ENCODE measurements at places on chromosomes 1 and 21. TPM values are rescaled to one million over a fixed set of nuclear protein-coding genes. Genes with fewer than 3 reads are reported as not detected.

DLGAP3 gene
- 1.0 TPM for total RNA-seq

- H3K4me3 ChIP-seq: no peak overlapping the region
- H3K27ac ChIP-seq: no peak overlapping the region
- H3K27me3 ChIP-seq: no peaks in the 10 kb centered on the region
- H3K36me3 ChIP-seq: no peaks in the 10 kb centered on the region
Measured at GRCh38 chr1:91684481-91685196, 184.0 kb downstream of the CDC7 start.

DNA sequence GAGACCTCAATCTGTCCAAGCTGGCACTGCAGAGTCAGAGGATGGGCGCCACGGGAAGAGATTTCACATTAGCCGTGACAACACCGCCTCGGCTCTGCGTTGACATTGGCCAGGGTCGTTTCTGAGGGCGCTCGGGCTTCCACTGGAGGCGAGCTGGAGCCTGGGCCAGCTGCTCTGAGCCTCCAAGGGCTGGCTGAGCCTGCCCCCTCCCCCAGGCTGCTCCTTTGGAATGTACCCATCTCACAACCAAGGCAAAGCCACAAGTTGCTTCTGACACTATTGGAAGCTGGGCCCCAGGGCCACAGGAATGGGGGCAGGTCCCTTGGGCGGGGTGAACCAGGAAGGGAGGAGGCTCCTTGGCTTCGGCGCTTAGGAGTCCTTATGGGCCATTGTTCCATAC is 12.7 kb downstream of the GPR3 start:
- DNase-seq: no peak

TNFAIP8L2 gene
- not detected for total RNA-seq

GJC2 gene
- 1.2 TPM for total RNA-seq

DNA sequence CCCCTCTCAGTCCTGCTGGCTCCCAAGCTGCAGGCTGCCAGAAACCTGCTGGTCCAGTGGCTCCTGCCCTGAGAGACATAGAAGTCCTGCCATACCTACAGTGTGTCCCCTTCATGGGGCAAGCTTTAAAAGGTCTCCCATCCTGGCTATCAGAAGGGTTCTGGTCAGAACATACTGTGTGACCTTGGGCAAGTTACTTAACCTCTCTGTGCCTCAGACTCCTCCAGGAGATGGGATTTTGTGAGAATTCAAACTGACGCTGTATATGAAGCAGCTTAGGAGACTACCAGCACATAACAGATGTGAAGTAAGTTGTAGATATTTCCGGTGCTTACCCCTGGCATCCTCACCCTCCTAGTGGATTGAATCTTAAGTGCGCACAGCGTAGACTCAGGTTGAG is 8.7 kb upstream of the GJB5 start:
- no peak overlapping the region for H3K4me3 ChIP-seq
- no peaks in the 10 kb centered on the region for H3K36me3 ChIP-seq
- H3K27ac ChIP-seq: no peak overlapping the region
- H3K27me3 ChIP-seq: no peaks in the 10 kb centered on the region
- H3K4me1 ChIP-seq: peaks cover 15% of the 10 kb centered on the region
- DNase-seq: no peak

DNA sequence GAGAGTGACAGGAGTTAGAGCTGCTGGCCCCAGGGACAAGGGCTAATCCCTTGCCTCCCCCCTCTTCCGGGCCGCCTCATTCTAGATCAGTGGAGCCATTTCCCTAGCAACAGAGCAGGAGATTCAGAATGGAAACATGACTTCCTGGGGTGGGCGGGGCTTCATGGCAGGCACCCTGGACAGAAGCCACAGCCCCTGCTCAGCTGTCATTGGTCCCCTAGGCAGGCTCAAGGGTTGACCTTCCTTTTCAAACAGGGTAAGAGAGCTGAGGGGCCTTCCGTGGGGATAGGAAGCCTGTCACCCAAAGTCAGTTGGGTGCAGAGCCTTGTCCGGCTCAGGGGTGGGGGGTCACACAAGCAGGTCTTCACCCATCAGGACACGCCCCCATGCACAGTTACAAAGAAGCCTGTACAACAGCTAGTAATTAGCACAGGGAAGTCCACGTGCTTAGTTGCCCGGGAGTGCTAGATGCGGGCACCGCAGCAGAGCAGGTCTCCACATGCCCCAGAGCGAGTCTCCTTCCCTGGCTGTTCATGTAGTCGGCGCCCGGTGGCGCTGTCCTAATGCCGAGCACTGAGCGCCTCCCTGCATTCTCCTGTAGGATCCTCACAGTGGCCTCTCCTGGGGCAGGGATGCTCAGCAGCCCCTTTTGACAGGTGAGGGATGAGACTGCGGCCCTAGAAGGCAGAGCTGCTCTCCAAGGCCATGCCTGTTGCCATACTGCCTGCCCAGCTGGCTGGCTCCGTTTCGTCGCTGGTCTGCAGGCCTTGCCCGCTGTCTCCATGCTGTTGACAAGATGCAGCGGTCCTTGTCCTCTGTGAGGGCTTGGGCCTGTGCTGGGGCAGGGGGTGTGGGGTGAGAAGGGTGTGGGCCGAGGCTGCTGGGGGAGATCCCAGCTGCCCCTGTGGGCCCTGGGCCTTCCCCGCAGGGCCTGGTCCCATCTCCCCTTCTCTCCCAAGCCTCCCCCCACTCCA is 5.1 kb downstream of the TMEM201 start:
- H3K27ac ChIP-seq: no peak overlapping the region
- H3K36me3 ChIP-seq: peaks cover 11% of the 10 kb centered on the region

DNA sequence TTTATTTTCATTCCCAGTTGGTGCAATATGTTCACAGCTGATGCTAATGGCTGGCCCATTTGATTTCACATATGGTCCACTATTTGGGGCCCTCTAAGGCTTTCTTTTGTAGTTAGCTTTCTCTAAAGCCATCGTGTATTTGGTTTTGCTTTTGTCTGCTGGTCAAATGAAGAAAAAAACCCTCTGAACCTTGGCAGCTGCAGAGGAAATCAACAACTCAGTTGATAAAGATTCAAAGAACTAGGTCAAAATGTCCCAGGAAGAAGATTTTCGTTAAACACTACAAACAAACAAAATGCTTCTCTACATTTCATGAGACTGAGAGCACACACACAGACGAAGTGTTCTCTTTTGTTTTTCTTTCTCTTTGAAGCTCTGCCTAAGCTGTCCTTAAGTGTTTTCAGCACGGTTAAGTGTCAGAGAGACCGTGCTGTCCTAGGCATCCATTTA is 655.0 kb downstream of the RWDD3 start:
- no peaks in the 10 kb centered on the region for H3K4me1 ChIP-seq
- no peaks in the 10 kb centered on the region for H3K36me3 ChIP-seq
- H3K27ac ChIP-seq: no peak overlapping the region
- H3K27me3 ChIP-seq: no peaks in the 10 kb centered on the region
- no peak overlapping the region for H3K4me3 ChIP-seq
- no peak for DNase-seq

GRCh38 chr1:176801514-176802020 is 338.6 kb downstream of the PAPPA2 start:
- no peaks in the 10 kb centered on the region for H3K36me3 ChIP-seq
- no peak for DNase-seq
- no peaks in the 10 kb centered on the region for H3K4me1 ChIP-seq
- H3K27ac ChIP-seq: no peak overlapping the region

DNA sequence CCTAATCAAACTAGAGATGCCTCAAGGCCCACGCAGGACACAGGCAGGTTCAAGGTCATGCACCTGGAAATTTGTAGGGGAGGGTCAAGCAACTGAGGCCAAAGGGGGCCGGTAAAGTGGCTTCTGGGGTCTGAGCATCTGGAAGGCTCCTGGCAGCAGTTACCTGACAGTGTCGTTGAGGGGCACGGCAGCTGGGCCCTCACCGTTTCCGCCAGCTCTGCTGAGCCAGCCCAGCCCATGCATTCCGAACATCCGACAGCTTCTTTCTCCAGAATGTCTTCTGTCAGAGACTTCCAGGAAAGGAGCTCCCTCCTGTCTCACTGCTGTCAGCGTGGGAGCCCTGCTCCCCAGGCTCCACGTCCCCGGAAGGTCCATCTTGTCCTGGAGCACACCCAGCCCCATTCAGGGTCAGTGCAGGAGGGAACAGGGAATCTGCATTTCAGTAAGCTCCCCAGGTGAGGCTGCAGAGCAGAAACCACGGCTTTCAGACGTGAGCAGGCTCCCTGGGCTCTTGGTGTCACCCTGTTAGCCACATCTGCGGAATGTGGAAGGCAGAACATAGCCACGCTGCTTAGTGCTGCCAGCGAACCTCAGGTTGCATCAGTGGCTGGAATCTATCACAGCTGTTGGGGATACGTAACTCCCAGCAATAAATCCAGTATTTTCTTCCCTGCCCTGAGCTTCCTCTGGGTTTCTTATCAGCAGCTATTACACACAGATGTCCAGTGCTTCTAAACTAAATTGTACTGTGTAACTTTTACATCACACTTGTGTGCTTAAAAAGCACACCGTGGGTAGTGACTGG is 36.3 kb upstream of the FAM3B start:
- peaks cover 3% of the 10 kb centered on the region for H3K36me3 ChIP-seq
- no peak for DNase-seq
- H3K27me3 ChIP-seq: no peaks in the 10 kb centered on the region
- H3K4me1 ChIP-seq: no peaks in the 10 kb centered on the region

GRCh38 chr1:227996187-227996950 is 10.4 kb upstream of the WNT3A start:
- no peaks in the 10 kb centered on the region for H3K36me3 ChIP-seq
- H3K27me3 ChIP-seq: peaks cover 40% of the 10 kb centered on the region
- no peaks in the 10 kb centered on the region for H3K4me1 ChIP-seq
- DNase-seq: no peak
- no peak overlapping the region for H3K4me3 ChIP-seq

LCE6A gene
- not detected for total RNA-seq
